ENCODE measurements at places on chromosomes 1 and 21. TPM values are rescaled to one million over a fixed set of nuclear protein-coding genes. Genes with fewer than 3 reads are reported as not detected.

DNA sequence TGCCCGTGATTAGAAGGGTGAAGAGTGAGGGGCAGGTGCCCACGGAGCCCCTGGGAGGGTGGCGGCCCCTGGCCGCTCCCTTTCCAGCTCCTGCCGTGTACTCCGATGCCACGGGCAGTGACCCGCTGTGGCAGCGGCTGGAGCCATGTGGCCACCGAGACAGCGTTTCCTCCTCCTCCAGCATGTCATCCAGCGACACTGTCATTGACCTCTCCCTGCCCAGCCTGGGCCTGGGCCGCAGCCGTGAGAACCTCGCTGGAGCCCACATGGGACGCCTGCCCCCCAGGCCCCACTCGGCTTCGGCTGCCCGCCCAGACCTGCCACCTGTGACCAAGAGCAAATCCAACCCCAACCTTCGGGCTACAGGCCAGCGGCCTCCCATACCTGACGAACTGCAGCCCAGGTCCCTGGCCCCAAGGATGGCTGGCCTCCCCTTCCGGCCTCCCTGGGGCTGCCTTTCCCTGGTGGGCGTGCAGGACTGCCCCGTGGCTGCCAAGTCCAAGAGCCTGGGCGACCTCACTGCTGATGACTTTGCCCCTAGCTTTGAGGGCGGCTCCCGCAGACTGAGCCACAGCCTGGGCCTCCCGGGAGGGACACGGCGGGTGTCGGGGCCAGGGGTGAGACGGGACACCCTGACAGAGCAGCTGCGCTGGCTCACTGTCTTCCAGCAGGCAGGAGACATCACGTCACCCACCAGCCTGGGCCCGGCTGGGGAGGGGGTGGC lies 22.0 kb downstream of the PANK4 start:
- DNase-seq = no peak

DNA sequence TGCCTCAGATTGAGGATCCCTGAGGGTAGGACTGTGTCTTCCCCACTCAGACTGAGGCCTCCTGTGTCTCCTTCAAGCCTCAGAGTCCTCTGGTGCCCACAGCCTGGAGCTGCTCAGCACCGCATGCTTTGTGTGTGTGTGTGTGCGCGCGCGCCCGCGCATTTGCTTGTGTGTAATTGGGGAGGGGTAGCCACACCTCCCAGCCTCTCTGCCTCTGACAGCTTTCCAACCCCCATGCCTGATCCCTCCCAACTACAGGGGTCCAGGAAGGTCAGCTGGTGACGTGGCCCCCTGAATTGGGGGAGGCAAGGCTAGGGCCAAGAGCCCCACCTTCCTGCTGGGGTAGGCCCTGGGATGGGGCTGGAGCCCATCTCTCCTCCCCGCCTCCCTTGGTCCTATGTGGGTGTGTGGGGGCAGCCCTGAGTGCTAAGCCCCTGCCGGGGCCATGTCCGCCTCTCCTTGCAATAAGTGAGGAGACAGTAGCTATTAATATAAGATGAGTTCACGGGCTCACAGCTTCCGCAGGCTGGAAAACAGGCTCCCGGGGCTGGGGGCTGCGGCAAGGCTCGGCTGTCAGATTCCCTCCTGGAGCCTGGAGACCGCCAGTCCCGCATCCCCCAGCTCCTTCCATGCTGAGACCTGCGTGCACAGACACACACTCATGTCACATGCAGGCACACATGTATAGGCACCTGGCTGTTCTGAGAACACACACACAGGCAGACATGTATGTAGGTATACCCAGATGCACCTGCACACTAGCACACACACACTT lies 7.0 kb downstream of the GPR3 start:
- DNase-seq = no peak

- DNase-seq = peak; percentile 49
Observed at GRCh38 chr21:34883491-34884271, 165.4 kb downstream of the RUNX1 start.

DNA sequence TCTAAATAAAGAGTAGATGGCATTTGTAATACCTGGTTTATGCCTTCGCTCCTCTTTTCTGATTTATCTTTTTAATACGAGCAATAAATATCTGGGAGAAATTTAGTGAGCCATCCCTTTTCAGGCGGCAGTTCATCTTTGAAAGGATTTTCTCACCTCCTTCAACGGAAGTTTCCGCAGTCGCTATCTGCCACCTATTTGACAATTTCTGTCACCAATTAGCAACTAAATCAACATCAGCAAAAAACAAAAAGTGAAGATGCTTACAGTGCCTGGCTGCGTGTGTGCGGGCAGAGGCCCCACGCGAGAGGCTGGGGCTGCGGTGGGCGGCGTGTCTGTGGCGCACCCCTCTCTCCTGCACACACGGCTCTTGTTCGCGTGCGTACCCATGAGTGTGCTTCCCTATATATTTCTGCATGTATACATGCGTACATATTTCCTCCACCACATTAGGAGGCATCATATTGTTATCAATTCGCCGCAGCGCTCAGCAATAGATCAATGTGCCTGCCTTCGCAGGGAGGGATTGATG lies 117.3 kb upstream of the BARHL2 start:
- DNase-seq = no peak

GRCh38 chr21:33769057-33769456 lies 126.8 kb downstream of the ITSN1 start:
- peak; percentile 36 for DNase-seq

Gene PLEKHN1
- total RNA-seq = 0.88 TPM

GRCh38 chr21:38490411-38491020 lies 7.8 kb downstream of the ERG start:
- DNase-seq = peak; percentile 35

- no peak for DNase-seq
Observed at GRCh38 chr1:201673915-201674314, 135.0 kb downstream of the NAV1 start.

DNA sequence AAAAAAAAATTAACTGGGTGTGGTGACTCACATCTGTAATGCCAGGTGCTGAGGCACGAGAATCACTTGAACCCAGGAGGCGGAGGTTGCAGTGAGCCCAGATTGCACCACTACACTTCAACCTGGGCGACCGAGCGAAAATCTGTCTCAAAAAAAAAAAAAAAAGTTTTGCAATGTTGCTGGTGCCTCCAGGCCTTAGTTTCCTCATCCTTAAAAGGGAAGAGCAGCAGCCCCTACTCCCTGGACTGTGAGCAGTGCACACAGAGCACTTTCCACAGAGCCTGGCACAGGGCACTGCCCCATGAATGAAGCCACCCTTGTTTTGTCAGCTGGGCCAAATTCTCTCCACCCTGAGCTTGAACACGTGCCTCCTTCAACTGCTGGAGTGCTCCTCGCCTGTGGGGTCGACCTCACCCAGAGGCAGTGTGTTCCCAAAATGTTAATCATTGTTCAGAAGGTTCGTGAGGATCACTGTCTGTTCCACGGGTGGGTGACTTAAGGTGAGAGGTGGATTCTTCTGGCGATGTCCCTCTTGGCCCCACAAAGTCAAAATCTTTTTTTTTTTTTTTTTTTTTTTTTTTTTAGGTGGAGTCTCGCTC lies 152.1 kb upstream of the TMEM51 start:
- no peak for DNase-seq

GRCh38 chr1:31768939-31769704 lies 5.0 kb upstream of the ADGRB2 start:
- DNase-seq = no peak

GRCh38 chr1:79010589-79010988 lies 4.1 kb upstream of the ADGRL4 start:
- DNase-seq = peak; percentile 12

Gene PTPRC
- not detected for total RNA-seq

Gene TP73
- not detected for total RNA-seq

Gene FNDC7
- not detected for total RNA-seq

Gene MAN1C1
- 0.85 TPM for total RNA-seq

DNA sequence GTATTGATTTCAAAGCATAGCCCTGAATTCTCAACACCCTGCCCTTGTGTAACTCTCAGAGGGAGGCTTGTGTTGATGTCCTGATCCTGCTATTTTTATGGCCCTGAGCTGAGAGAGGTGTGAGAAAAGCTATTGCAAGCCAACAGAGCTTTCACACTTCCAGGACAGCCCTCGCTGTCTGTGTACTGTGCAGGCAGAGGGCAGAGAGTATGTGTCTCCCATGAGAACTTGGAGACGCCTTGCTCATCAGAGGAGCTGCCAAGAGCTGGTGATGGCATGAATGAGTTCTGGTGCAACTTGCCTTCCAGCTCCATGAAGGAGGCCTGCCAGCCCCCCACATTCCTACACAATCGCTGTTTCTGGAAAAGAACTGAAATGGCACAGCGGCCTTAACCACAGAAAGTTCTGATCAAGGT lies 144.1 kb upstream of the AJAP1 start:
- no peak for DNase-seq

- DNase-seq = no peak
Observed at GRCh38 chr1:230276401-230276800, 149.7 kb downstream of the PGBD5 start.

GRCh38 chr1:19411612-19412011 lies 73.7 kb downstream of the CAPZB start:
- DNase-seq = no peak

Gene TM2D1
- 37.5 TPM for total RNA-seq

DNA sequence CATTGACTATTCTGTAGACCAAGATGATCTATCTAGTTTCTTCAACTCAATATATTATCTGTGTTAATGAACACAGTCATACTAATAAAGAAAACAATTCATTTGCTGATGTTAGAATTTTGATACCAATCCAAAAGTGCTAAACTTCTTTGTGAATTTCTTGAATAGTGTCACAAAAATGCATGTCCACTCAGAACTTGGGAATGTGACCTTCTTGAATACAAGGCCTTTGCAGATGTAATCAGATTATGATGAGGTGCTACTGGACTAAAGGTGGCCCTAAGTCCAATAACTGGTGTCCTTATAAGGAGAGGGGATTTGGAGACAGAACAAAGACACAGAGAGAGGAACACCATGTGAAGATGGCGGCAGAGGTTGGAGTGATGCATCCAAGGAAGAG lies 305.8 kb upstream of the ZP4 start:
- no peak for DNase-seq

DNA sequence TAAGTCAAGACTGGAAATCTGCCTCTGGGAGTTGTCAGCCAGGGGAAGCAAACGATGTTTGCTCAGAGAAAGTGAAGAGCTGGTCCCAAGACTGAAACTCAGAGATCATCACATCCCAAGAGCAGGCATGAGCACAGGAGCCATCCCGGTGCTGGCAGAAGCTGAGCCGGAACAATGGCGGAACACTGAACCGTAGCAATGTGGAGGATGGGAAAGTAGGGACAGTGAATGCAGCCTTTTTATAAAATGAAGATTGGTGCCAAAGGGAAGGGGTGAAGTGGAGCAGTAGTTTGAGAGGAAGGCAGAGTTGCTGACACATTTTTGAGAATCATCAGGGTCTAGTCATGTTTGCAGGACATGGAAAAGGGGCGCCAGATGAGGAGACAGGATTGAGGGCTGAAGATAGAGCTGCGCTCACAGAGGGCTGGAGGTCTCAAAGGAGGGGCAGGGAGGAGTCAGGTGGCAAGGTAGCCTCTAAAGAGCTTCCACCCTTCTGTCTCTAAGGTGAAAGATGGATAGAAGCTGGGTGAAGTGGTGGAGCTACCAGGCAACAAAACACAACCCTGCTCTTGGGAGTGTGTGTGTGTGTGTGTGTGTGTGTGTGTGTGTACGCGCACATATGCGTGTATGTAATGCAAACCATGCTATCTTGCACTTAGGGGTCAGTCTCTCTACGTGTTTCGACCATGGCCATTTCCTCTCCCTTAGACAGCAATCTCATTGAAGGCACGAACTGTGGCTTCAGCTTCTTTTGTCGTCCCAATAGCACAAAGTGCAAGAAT lies 94.3 kb upstream of the IRF2BP2 start:
- DNase-seq = no peak

DNA sequence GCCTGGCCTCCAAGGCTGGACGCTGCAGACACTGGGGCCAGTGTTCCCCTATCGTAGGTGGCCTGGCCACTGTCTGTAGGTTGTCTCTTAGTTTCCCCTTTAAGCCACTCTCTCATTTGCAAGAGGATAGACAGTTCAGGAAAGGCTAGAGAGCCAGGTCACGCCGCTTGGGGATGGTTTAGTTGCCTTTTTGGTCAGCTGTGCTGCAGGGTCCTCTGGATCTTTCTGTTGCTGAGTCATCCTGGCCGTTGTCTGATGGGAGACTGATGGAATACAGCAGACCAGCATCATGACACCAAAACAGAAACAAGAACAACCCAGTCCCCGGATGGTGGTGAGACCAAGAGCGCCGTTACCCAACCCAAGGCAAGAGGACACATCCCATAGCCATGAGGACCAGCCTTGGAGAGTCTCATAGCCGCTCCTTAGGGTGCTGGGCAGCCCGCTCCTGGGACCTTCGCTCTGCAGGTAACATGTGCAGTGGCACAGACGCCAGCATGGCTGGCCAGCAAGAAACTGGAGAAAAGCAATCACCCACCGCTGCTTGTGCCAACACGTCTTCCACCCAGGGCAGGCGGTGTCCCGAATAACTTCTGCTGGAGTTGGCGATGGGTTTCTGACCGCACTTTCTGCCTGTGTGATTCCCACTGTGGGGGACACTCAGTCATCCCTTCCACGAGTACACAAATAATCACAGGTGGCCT lies 79.1 kb upstream of the COL6A1 start:
- DNase-seq = no peak

- no peak for DNase-seq
Observed at GRCh38 chr1:63435161-63435560, 67.7 kb downstream of the ALG6 start.

- DNase-seq = no peak
Observed at GRCh38 chr1:94096797-94097549, 24.0 kb downstream of the ABCA4 start.

Gene TDRKH
- 9.6 TPM for total RNA-seq

Gene SPRR2A
- total RNA-seq = not detected

DNA sequence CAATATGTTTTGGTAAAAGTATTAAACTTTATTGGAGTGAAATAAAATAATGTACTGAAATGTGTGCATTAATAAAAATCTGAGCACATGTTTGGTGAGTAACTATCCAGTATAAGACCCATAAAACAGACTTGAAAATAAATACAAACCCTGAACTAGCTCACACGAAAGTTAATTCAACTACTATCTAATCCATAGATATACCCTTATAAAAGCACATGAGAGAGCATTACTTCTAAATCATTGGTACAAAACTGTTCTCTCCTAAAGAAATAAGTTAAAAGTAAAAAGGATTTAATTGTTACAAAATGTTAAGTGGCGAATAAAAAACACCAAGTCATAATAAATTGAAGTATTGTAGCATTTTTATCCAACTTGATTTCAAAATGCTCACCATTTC lies 295.6 kb downstream of the PTPRC start:
- no peak for DNase-seq

GRCh38 chr1:216641669-216642460 lies 81.4 kb downstream of the ESRRG start:
- no peak for DNase-seq

Gene NR1I3
- not detected for total RNA-seq

All from endothelial cell of umbilical vein (primary cell).